CD4-positive, alpha-beta T cell treated with Interleukin-17A for 1 hour (primary cell): ENCODE measurements at places on chromosomes 6 and 20.

DNA sequence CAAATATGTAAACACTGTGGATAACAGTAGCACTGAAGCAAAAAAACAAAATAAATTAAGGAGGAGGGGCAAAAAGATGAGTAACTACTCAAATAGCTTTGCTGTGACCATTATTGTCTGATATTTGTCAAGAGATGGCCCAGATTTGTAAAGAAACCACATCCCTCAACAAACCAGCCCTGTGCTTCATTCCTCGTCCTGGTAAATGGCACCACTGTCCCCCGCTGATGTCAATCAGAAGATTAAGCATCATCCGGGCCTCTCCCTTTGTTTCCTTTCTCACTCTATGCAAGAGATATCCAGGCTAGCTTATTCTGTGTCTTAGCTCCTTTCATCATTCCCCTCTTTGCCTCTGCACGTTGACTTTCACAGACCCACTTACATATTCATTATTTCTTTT, 259.0 kb downstream of the SYNE1 start:
- DNase-seq, result no peak

DNA sequence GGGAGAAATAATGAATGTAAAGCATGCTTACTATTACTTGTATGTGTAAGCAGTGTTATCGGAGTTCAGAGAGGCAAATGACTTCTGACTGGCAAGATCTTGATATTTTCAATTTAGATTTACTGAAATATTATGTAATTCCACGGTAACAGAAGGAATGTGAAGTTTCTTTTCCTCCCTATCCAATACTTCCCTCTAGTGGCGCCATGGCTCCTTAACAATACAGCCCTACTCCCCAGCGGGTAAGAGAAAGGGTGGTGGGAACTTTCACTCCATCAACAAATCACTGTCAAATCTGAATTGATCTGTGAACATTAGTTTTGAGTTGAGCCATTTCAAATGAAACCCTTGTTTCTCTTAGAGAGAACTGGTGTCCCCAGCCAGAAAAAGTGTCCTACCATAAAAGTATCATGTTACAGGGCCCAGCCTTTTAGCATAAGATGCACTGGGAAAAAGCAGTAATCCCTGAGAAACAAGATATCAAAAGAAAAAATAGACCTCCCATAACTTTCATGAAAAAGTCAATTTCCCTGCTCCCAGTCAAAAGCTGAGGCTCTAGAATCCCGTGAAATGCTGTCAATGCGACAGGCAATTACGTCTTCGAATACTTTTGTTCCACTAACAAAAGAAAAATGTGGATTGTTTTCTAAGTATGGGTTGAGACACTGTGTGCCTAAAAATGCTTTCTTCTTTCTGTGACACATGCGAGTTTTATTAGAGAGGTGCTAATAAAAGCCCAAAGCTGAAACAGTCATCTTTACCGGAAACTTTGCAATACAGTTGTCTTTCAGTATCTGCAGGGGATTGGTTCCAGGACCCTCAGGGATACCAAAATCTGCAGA, 12.9 kb downstream of the COX7A2 start:
- DNase-seq, result no peak

- no peak for DNase-seq
These were observed 42.4 kb downstream of the FARS2 start for GRCh38 chr6:5303682-5304081.

- DNase-seq, result no peak
These were observed 7.6 kb downstream of the RIPOR2 start for GRCh38 chr6:24927985-24928745.

DNA sequence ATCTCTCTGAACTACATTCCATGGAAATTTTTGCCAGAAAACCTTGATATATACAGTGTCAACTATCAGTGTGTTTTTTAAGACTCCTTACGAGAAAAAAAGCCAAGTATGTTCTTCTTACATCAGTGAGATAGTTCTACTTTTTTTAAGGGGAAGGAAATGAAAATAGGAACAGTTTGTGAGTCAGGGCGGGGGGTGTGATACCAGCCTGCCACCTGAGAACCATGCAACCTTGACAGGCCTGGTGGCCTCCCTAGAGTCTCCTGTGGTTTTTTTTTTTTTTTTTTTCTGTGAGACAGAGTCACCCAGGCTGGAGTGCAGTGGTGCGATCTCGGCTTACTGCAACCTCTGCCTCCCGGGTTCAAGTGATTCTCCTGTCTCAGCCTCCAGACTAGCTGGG, 96.3 kb upstream of the GCM1 start:
- peak; percentile 27 for DNase-seq

DNA sequence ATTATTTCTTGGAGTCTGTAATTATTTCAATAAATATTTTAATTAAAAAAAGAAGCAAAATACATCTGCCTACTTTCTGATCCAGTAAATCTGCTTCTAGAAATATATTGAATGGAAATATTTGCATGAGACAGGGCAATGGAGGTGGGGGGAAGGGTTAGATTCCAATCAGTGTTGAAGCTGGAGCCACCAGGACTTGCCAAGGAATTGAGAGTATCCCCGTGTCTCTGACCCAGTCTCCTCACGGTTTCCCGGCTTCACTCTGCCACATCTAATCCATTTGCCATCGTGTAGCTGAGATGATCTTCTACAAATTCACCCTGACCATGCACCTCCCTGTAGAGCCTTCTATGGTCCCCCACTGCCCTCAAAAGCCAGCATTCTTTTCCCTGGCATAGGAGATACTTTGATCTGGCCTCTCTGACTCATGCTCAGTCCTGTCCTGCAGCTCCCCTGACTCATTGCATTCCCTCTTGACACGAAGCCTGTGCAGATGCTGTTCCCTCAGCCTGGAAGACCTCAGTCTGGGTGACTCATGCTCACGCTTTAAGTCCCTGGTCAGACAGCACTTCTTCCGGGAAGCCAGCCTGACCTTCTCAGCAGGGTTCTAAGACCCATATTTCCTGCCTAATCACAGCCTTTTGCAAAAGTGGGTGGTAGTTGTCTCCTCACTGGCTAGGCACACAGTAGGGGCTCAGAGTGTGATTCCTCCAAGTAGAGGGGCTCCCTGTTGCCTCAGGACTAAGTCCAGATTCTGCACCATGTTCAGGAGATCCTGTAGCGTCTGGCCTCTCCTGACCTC, 23.0 kb upstream of the FKBP1A start:
- no peak for DNase-seq

- DNase-seq, result no peak
These were observed 22.1 kb downstream of the MRAP2 start for GRCh38 chr6:84055647-84056046.

- DNase-seq, result no peak
These were observed 5.9 kb downstream of the PXDC1 start for GRCh38 chr6:3745566-3746118.

DNA sequence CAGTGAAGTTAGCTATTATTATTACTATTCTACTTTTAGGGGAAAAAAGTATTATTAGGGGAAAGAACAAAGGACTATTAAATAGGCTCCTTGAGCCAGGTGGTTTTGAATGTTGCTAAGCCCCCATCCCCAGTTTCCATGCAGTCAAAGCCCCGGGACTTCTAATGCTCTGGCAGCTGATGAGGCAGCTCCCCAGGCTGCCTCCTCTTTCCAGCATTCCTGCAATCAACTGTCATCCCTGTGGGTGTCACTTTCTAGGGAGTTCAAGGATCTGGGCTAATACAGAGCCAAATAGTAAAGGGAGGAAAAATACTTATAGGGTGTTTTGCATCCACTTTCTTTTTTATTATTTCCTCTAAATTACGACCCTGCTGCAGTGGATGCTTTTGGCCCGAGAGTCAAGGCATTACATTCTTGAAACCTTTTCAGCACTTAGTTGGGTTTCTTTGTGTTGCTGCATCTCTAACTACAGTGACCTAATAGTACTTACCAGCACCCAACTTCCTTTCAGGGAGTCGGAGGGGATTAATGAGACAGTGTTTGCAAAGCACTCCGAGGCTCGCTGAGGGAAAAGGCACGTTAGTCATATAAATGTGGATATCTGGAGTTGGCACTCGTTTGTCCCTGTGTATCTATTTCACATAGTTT, 303.9 kb upstream of the MAP3K7 start:
- DNase-seq, result no peak

DNA sequence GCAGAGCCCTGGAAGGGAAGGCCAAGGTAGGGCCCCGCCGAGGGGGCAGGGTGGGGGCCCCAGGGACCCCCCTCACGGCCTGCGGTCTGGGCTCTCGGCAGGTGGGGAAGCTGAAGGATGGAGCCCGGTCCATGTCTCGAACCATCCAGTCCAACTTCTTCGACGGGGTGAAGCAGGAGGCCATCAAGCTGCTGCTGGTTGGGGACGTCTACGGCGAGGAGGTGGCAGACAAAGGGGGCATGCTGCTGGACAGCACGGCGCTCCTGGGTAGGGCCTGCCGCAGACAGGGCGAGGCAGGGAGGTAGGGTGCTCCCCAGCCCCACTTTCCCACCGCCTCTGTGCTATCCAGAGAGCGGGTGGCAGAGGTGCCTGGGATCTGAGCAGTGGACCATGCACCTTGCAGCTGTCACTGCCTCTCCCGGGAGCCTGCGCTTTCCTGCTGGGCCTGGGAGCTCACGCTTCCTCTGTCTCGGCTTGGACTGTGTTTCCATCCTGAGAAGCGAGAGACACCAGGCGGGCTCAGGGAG, 83.1 kb downstream of the SYNJ2 start:
- DNase-seq, result no peak

DNA sequence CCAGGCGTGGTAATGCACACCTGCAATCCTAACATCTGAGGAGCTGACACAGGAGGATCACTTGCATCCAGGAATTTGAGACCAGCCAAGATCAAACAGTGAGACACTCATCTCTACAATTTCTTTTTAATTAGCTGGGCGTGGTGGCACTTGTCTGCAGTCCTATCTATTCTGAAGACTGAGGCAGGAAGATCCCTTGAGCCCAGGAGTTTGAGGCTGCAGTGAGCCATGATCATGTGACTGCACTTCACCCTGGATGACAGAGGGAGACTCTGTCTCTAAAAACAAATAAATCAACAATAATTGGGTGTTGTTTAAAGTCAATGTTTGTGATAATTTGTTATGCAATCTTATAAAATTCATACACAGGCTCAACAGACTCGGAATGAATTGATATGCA, 18.0 kb upstream of the HLA-A start:
- no peak for DNase-seq

DNA sequence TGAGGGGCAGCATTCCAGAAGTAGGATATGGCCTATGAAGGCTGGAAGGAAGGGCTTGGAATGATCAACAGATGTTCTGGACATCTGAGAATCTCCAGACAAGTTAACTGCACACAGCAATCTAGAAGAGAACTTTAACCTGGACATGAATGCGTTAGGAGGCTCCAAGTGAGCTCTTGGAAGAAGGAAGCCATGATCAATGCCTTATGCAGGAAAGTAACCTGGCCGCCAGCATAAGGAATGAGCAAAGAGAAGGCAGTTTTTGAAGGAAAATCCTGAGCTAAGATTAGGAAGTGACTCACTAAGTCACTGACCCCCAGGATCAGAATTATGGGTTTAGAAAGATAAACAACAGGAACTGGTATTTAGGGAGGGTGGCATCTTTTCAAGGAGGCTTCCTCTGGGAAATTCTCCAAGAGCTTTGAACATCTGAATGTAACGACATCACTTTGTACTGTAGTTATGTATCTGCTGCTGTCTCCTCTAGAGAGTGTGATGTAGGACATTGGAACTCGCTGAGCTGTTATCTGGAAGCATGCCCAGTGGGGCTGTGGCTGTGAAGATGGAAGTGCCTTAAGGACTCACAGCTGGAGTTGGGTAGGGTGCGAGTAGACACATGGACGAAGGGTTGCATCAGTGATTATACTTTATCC, 236.8 kb downstream of the PACRG start:
- DNase-seq, result no peak

- no peak for DNase-seq
These were observed 111.6 kb downstream of the SNX5 start for GRCh38 chr20:17856837-17857605.

- no peak for DNase-seq
These were observed 239.8 kb downstream of the ARID1B start for GRCh38 chr6:157017022-157017421.

DNA sequence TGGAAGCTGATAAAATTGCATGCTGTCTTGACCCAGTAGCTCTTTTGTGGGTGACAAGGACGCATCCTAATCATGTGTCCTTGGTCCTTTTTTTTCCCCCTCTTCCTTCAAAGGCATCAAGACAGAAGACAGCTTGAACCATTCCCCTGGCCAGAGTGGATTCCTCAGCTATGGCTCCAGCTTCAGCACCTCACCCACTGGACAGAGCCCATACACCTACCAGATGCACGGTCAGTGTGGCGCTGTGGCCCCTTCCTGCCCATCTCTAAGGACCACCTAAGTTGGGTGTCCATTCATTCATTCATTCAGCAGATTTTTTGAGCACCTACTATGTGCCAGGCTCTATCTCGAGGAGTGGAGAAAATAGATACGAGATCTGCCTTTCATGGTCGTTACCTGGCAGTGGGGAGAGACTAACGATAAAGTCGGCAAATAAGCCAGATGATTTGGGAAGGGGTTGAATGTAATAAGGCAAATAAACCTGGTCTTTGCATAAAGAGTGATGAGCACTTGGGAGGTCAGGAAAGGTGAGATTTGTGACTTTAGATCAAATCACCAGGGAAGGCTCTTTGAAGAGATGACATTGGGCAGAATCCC, 121.5 kb downstream of the EYA2 start:
- no peak for DNase-seq

- DNase-seq, result no peak
These were observed 77.3 kb downstream of the KIZ start for GRCh38 chr20:21203088-21203656.

DNA sequence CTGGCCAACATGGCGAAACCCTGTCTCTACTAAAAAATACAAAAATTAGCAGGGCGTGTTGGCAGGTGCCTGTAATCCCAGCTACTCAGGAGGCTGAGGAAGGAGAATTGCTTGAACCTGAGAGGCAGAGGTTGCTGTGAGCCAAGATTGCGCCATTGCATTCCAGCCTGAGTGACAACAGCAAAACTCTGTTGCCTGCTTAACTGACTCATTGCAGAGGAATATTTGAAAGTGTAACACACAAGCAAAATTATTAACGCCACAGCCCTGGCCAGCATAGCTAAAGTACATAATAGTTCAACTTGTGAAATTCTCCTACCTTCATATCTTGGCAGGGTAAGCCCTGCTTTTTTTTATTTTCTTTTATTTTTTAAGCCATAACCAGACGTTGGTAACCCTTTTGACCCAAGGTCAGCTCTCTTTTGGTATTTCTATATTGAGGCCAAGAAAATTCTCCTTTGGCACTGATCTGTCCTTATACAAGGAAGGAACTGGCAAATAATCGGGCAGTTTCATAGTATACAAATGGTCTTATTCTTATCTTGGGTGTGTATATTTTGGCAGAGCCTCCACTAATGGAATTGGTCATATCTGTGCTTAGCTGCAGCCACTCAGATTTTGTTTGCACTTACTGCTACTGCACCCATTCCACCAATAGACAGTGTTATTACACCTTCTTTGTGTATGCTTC, 4.0 kb upstream of the ADGRF5 start:
- no peak for DNase-seq

GRCh38 chr20:5919626-5920544, 30.4 kb downstream of the TRMT6 start:
- DNase-seq, result no peak
